ENCODE measurements at places on chromosomes 12 and 14.

- DNase-seq = no peak
Observed at GRCh38 chr12:65501093-65501621, 222.7 kb downstream of the MSRB3 start.

GRCh38 chr14:105043641-105044040, 21.6 kb downstream of the GPR132 start:
- no peak for DNase-seq

DNA sequence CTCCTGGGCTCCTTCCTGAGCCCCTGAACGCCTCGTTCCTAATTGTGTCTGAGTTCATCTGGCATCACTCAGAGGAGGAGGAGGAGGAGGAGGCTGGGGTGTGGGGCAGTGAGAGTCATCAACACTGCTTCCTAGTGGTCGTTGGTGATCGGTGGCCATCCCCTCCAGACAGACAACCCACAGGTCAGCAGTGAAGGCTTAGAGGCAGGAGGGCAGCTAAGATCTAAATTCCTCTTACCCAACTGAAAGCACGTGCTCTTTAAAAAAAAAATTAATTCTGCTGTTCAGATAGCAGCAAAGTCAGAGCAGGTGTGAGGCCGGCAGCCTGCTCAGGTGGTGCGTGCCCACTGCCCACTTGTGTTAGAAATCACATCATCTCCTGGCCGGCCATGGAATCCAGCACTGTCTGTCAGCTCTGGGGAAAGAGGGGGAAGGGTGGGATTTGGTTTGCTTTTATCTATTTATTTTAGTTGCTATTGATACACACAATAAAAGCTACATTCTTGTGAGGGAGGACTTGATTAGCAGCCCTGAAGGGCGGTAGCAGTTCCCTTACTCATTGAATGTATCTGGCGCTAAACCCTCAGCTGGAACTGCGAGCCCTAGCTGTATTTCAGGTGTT, 46.6 kb downstream of the PPP2R5C start:
- DNase-seq = no peak

- DNase-seq = no peak
Observed at GRCh38 chr12:92550661-92551060, 152.1 kb upstream of the PLEKHG7 start.

DNA sequence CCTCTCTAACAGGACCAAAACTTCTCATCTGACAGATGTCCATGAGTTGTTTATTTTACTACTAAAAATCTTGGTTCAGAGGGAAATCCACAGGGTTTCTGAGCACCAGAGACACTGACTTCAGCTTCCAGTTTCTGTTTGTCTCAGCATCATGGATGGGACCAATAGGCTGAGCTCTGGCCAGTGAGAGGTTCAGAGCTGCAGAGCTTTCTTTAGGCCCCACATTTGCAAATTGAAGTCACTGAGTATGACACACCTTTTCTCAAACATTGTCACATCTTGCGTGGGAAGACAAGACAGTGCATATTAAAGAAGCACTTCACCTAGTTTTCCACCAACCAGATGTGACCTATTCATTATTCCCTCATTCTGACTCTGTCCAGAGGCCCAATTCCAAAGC, 45.2 kb downstream of the RDH12 start:
- DNase-seq = no peak

Data from T follicular helper cell (primary cell).